ENCODE measurements at places on chromosomes 2 and 18.

DNA sequence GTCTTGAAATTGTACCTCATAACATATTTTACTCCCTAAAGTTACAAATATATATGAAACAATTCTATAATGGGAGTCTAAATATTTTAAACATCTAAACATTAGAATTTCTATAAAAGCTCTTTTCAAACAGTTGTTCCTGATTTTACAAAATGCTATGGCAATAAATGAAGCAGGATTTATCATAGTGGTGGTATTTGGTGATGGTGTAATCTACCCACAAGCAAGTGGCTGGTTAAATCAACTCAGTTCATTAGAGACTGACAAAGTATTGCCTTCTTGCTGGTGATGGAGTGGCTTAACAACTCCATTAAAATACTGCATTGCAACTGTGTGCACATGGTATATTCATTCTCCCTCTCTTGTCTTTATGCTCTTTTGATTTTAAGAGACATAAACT is 138.9 kb downstream of the PMAIP1 start:
- no peak for DNase-seq

DNA sequence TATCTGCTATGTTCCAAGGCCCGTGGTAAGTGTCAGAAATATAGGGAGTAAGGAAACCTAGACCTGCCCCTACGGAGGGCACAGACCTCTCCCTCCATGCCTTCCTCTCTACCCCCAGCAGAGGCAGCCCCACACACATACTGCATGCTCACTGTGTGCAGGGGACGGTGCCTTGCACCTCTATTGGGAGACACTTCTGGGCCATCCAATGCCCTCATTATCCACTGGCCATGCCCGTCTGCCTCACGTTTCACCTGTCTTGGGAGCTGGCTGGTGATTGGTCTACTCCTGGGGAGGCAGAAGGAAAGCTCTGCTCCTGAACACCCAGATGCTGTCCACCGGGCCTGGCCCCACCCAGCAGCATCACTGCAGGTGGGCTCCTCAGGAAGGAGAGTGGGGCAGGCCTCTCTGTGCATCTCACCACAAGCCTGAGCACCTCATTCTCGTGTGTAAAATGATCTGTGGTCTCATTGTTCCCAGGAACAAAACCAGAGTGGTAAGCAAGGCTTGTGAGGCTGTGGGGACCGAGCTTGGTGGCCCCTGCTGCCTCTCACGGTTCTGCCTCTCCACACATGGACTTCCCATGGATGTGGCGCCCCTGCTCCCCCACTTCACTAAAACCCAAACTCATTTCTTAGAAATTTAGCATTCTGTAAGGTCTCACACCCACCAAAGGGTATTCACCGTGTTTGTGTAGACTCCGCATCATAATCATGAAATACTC is 312.5 kb upstream of the HS6ST1 start:
- DNase-seq = no peak

GRCh38 chr2:171986778-171987177 is 13.0 kb upstream of the METAP1D start:
- DNase-seq = no peak

DNA sequence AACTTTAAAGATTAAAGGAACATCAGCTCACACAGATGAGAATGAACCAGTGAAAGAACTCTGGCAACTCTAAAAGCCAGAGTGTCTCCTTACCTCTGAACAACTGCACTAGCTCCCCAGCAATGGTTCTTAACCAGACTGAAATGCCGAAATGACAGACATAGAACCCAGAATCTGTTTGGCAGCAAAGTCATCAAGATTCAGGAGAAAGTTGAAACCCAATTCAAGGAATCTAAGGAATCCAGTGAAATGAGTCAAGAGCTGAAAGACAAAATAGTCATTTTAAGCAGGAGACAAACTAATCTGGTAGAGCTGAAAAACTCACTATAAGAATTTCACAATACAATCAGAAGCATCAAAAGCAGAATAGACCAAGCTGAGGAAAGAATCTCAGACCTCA is 72.0 kb downstream of the STRADB start:
- no peak for DNase-seq

DNA sequence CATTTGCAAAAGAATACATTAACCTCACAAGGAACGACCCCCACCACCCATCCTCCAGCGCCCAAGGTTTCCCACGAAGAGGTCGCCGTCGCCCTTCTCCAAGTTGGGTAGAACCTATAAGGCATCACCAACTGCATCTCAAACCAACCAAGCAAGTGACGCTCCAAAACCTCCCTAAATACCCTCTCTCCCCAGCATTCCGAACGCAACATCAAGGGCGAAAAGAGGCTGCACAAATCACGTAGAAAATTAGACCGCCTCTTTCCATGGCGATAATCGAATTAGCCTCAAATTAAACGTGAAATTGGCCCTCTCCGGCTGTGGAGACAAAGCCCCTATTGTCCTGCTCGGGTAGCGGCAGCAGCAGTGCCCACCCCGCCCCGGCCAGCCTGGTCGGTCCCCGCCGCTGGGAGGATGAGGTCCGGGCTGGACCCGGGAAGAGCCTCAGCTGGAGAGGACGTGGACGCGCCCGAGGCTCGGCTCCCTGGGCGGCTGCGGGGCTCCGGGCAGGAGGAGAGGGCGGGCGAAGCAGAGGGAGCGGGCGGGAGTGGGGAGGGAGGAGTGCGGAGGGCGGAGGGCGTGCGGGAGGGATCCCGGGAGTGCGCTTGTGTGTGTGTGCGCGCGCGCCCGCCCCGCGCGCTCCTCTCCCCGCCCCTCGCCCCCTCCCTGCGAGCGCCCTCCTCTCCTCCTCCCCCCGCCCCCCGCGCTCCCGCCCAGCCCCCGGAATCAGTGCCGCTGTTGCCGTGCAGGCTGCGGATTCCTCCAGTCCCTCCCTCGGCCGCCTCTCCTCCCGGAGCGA is at the start of gene SPTBN1:
SPTBN1 (plus strand) TSS at position 765 of the 799 bp plus-strand sequence. CDS start 70,092 bp downstream, outside the sequence.
- no peak for DNase-seq

DNA sequence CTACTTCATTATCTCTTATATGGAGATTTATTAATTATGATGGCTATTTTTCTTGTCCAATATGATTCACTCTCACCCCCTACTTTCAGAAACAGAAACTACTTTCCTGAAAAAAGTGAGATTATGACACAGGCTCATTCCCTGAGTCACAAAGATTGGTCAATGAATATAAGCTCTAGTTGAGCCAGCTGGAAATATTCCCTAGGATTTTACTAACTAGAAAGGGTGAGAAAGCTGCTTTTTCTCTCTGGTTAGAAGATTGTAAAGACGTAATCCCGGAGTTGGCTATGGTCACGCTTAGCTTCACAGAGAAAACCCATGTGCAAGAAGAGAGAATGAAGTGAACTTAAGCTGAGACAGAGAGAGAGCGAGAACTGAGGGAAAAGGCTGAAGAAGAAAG is 223.7 kb upstream of the SMAD7 start:
- DNase-seq = no peak

DNA sequence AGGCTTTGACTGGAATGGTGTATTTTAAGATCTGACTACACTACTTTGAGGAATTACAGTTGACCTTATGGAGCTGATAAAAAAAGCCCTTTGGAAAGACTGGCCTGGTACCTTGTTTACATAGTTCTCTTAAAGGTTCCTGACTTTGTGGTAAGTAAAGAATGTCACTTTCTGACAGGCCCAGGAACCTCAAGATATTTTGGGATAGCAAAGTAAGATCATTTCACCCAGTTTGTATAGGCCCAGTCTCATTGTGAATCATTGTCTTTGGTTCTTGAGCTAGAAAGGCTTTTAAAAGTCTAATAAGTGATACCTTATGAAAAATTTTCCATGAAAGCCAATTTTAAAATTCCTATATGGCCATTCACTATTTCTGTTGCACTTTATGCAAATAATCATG is 316.3 kb upstream of the LRRTM4 start:
- no peak for DNase-seq

DNA sequence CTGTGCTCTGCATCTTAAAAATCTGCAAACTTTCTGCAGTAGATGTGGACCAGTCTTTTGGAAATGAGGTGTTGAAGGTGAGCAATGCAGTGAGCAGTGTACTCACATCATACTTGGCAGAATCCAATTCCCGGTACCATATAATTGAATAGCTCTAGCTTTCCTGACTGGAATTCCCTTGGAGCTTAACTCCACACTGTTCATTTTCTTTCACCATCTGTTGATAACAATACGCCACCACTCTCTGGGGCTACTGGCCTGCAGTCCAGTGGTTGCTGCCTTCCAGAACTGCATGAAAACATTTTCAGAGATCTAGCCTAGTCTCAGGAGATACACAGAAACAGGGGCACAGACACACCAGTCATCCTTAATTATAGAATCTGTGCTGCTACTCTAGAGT is 820.0 kb upstream of the NXPH2 start:
- DNase-seq = no peak

- no peak for DNase-seq
Observed at GRCh38 chr2:216819055-216819454, 40.8 kb downstream of the TNP1 start.

GRCh38 chr2:60530660-60531281 is 22.7 kb downstream of the BCL11A start:
- no peak for DNase-seq

GRCh38 chr18:11585596-11585995 is 23.8 kb upstream of the SLC35G4 start:
- DNase-seq = no peak

DNA sequence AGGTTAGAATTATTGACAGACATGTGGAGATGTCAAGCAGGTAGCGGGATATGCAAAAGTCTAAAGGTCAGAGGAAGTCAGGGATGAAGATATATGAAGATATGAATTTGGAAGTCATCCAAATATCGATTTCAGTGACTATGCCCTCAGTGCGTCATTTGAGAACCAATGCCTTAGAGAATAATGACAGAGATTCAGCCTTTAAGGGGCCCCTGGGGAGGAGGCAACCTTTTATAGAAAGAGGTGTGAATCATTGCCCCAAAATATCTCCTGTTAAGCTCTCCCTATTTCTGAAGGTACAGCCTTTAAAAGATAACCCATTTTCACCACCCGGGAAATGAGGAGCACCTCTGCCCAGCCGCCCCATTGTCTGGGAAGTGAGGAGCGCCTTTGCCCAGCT is 223.4 kb downstream of the NCKAP5 start:
- no peak for DNase-seq

GRCh38 chr18:55485666-55486065 is 102.3 kb downstream of the TCF4 start:
- no peak for DNase-seq

GRCh38 chr2:147789287-147789686 is 55.5 kb upstream of the ACVR2A start:
- no peak for DNase-seq

- DNase-seq = no peak
Observed at GRCh38 chr2:19138264-19138825, 220.1 kb downstream of the OSR1 start.

All from stimulated activated CD8-positive, alpha-beta memory T cell treated with anti-CD3 and anti-CD28 coated beads, Interleukin-4, amount 100 ng/mL, for 1 hour (primary cell).